CD8-positive, alpha-beta memory T cell (primary cell): ENCODE measurements at places on chromosomes 16 and 17. TPM values are rescaled to one million over a fixed set of nuclear protein-coding genes. Genes with fewer than 3 reads are reported as not detected.
A peak's percentile ranks its signal among the peaks of the same experiment; 100 is the strongest.

Gene ZG16
- not detected for total RNA-seq

Gene HSPB9
- 0.11 TPM for total RNA-seq

DNA sequence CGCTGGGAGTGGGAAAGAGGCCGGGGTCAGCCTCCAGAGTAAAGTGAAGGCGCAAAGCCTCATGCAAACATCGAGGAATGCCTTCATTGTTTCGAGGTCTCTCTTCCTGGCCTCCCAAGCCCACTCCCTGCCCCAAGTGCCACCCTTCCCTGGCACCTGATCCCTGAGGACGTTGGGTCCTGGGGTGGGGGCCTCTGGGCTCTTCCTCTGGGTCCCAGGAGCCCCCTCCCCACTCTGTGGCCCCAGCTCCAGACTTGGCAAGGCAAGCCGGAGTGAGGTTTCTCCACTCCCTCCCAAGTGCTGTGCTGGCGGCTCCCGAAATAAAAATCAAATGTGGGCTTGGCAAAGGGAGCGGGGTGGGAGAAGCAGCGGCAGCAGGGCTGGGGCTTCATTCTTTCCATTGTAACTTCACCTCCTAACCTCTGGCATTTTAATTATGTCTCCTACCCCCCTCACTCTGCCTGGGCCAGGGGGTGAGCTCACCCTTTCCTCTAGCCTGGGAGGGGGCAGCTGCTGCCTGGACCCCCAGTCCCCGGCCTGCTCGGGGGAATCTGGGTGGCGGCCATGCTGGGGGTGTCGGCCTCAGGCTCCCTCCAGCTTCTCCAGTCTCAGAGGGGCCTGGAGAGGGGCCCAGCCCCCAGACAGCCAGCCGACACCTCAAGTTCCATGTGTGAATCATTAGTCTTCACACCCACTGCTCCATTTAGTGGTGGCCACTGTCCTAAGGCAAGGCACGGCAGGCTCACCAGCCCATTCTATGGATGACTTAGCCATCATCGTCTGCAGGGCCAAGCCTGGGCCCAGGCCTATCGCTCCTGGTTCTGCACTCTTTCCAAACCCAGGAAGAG is 14.6 kb upstream of the TMEM92 start:
- no peaks in the 10 kb centered on the region for H3K36me3 ChIP-seq
- H3K4me3 ChIP-seq: no peak overlapping the region
- H3K27me3 ChIP-seq: no peaks in the 10 kb centered on the region
- H3K27ac ChIP-seq: no peak overlapping the region

DNA sequence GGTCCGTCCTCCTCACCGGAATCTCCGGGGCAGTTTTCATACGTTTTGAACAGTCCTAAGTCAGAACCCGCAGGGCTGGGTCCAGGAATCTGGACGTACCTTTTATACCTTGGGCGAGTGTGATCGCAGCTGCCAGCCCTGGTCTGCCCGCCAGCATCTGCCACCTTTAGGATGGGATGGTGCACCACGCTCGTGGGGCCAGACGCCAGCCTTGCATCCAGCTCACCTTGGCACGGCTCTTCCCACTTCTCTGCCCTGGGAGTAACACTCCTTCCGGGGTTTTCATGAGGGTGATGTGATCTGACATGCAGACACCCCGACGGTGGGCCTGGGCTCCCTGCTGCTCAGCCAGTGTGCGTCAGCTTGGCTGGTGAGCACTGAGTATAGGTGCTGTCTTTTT is 66.6 kb upstream of the ZNF469 start:
- H3K36me3 ChIP-seq: no peaks in the 10 kb centered on the region
- no peaks in the 10 kb centered on the region for H3K27me3 ChIP-seq
- H3K4me3 ChIP-seq: no peak overlapping the region
- no peaks in the 10 kb centered on the region for H3K4me1 ChIP-seq
- DNase-seq: no peak

- H3K4me3 ChIP-seq: no peak overlapping the region
- no peak overlapping the region for H3K27ac ChIP-seq
- H3K4me1 ChIP-seq: peaks cover 16% of the 10 kb centered on the region
- no peak for DNase-seq
- H3K27me3 ChIP-seq: no peaks in the 10 kb centered on the region
Observed at GRCh38 chr17:18084256-18084655, 3.5 kb upstream of the DRG2 start.

- no peak overlapping the region for H3K27ac ChIP-seq
- no peaks in the 10 kb centered on the region for H3K4me1 ChIP-seq
- H3K36me3 ChIP-seq: no peaks in the 10 kb centered on the region
- no peak for DNase-seq
- H3K27me3 ChIP-seq: peaks cover 4% of the 10 kb centered on the region
Observed at GRCh38 chr17:48961516-48962233, 6.7 kb downstream of the GIP start.

- H3K4me3 ChIP-seq: no peak overlapping the region
- H3K4me1 ChIP-seq: peaks cover 10% of the 10 kb centered on the region
- H3K36me3 ChIP-seq: no peaks in the 10 kb centered on the region
Observed at GRCh38 chr17:64133546-64134215, 3.7 kb upstream of the ERN1 start.

DNA sequence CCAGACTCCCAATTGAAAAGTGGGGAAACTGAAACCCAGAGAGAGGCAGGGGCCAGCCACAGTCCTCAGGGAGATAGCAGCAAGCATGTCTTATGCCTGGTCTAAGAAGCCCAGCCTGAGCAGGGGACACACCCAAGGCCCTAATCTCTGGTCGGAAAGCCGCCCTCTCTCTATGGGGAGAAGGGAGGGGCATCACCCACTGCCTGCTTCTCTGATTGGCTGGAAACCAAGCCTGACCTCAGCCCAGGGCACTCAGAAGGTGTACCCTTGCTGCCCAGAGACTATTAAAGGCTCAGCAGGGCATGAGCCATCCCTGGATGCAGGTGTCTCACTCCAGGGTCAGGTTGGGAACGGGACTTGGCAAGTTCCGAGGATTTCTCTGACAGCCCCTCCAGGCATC is 5.7 kb upstream of the KRT13 start:
- no peak for DNase-seq
- no peak overlapping the region for H3K4me3 ChIP-seq
- H3K27me3 ChIP-seq: no peaks in the 10 kb centered on the region
- H3K4me1 ChIP-seq: no peaks in the 10 kb centered on the region
- H3K36me3 ChIP-seq: no peaks in the 10 kb centered on the region

DNA sequence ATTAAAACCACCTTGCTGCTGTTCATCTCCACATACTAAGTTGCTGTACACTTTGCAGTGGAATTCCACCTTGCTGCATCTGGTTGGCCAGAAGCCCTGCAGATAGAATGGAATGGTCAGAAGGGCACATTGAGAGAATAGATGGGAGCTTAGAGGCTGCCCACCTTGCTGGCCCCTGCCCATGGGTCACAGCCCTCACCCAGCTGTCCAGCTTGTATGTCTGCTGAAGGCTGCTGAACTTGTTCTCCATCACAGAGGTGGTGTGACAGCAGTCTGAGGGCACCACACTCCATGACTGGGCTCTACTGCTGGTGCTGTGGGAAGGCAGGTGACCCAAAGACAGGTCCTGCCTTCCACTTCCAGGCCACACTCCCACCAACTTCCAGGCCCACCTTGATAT is 1755.4 kb downstream of the TP53TG3F start:
- no peak overlapping the region for H3K27ac ChIP-seq
- no peaks in the 10 kb centered on the region for H3K4me1 ChIP-seq
- no peak for DNase-seq

GRCh38 chr17:35046740-35047283 is 16.7 kb downstream of the RFFL start:
- H3K36me3 ChIP-seq: no peaks in the 10 kb centered on the region
- DNase-seq: peak; percentile 67
- H3K27me3 ChIP-seq: no peaks in the 10 kb centered on the region
- H3K27ac ChIP-seq: peak overlapping the region; percentile 60
- H3K4me3 ChIP-seq: peak overlapping the region; percentile 57

DNA sequence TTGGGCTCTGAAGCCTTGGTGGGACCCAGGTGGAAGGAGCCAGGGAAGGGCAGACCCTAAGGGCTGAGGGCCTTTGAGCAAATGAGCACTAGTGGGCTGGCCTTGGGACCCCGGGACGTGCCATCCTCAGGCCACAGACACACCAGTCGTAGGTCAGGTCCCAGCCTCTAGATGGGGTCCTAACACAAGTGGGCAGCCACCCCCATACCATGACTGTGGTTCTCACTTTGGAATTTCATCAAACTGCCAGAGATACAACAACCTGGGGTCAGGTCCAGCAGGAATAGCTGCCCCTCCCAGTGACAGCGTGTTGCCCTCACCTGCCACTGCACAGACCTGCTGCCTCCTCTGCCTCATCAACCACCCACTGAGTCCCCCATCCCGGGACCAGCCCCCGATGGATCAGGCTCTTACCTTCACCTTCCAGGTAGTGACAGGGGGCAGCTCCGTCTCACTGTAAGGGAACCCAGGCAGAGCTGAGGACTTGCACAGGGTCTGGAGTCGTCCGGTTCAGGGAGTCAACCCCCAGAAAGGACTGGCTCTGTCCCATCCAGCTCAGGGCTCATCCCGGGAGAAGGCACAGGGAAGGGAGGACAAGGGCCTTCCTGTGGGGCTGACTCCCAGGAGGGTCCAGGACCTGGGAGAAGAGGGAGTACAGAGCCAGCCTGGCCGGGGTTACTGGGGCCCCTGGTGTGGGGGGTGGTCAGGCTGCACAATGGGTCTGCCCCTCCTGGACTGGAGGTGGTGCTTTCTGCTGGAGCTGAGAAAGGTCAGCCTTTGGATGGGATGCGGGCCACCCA is 40.0 kb downstream of the LGALS9 start:
- no peaks in the 10 kb centered on the region for H3K4me1 ChIP-seq
- no peaks in the 10 kb centered on the region for H3K27me3 ChIP-seq
- no peak overlapping the region for H3K27ac ChIP-seq
- H3K36me3 ChIP-seq: no peaks in the 10 kb centered on the region

DNA sequence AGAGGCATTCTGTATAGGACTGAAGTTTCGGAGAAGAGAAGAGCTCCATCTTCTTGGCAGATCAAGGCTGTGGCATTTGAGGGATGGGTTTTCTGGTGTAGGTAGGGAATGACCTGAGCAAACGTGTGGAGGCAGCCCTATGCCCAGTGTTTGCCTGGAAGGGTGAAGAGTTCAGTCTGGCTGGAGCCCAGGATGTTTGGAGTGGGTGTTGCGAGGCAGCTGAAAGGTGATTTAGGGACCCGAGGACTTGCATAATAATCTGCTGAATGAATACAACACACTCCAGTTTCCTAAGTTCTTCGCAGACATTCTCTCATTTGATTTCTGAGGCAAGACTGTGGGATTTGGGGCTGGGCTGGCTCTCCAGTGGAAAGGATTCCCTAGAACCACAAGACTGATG is 186.2 kb downstream of the CYLD start:
- no peaks in the 10 kb centered on the region for H3K4me1 ChIP-seq
- no peak overlapping the region for H3K4me3 ChIP-seq
- no peak overlapping the region for H3K27ac ChIP-seq
- no peak for DNase-seq
- no peaks in the 10 kb centered on the region for H3K36me3 ChIP-seq

- peaks cover 42% of the 10 kb centered on the region for H3K4me1 ChIP-seq
- H3K36me3 ChIP-seq: no peaks in the 10 kb centered on the region
- H3K4me3 ChIP-seq: peak overlapping the region; percentile 91
- peak; percentile 36 for DNase-seq
Observed at GRCh38 chr16:20901436-20902112, 1.0 kb downstream of the LYRM1 start.

DNA sequence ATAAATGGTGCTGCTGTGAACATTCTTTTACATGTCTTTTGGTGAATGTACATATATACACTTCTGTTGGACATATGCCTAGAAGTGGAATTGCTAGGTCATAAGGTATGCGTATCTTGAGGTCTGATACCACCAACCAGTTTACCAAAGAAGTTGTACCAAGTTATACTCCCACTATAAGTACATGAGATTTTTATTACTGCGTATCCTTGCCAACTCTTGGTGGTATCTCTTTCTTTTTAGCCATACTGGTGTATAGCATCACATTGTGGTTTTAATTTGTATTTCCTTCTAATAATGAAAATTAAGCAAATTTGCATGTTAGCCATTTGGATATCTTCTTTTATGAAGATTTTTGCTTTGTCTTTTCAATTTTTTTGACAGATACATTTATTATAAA is 80.5 kb downstream of the ATF7IP2 start:
- no peaks in the 10 kb centered on the region for H3K27me3 ChIP-seq
- H3K27ac ChIP-seq: no peak overlapping the region
- H3K4me1 ChIP-seq: no peaks in the 10 kb centered on the region
- peaks cover 4% of the 10 kb centered on the region for H3K36me3 ChIP-seq
- DNase-seq: no peak
- no peak overlapping the region for H3K4me3 ChIP-seq

DNA sequence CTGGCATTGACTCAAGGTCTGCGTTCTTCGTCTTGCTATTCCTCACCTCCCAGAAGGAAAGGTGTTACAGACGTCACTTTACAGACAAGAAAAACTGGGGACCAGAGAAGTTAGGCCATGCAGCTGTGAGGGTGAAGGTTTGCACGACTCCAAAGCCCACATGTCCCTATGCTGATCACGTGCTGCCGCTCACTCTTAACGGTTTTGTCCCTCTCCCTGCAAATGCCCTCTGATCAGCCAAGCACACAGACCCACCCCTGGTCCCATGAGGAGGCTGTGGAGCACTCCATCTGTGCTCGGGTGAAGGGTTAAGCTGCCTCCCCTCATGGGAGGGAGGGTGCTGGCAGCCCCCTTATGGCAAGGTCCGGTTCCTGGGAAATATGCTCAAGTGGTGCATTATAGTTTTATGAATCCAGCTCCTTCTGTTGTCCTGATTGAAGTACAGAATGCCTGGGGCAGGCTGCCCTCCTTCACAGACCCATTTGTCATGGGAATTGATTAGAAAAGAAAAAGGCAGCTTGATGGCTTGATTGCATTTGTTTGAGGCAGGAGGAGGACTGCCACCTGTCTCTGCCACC is 18.8 kb downstream of the CCDC182 start:
- H3K36me3 ChIP-seq: no peaks in the 10 kb centered on the region
- no peaks in the 10 kb centered on the region for H3K27me3 ChIP-seq
- no peak overlapping the region for H3K4me3 ChIP-seq
- no peak for DNase-seq
- H3K27ac ChIP-seq: no peak overlapping the region

DNA sequence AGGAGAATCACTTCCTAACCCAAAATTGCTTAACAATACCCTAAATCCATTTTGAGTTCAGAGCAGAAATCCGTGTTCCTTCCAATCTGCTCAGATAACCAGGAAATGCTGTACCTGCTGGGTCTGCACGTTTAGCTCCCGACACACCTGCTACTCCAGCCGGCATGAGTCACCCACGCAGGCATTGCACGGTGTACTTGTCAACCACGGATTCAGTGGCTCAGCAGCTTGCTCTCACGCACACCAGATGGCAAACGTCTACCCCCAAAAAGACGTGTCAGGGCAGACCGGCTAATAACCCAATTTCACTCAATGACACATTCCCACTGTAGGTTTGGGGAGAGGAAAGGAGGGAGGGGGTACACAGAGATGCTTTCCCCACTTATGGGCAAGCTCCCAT is 468.1 kb downstream of the SOX9 start:
- H3K4me1 ChIP-seq: no peaks in the 10 kb centered on the region
- DNase-seq: no peak
- peaks cover 3% of the 10 kb centered on the region for H3K27me3 ChIP-seq
- H3K4me3 ChIP-seq: no peak overlapping the region
- H3K27ac ChIP-seq: no peak overlapping the region
- no peaks in the 10 kb centered on the region for H3K36me3 ChIP-seq

- H3K36me3 ChIP-seq: no peaks in the 10 kb centered on the region
- no peaks in the 10 kb centered on the region for H3K4me1 ChIP-seq
- H3K27me3 ChIP-seq: no peaks in the 10 kb centered on the region
Observed at GRCh38 chr16:7185689-7186088, 147.0 kb upstream of the RBFOX1 start.
